ENCODE measurements at places on chromosomes 7 and 10.
A peak's percentile ranks its signal among the peaks of the same experiment; 100 is the strongest.

- DNase-seq = no peak
These were observed 254.6 kb downstream of the SLC25A13 start for GRCh38 chr7:96067321-96067720.

DNA sequence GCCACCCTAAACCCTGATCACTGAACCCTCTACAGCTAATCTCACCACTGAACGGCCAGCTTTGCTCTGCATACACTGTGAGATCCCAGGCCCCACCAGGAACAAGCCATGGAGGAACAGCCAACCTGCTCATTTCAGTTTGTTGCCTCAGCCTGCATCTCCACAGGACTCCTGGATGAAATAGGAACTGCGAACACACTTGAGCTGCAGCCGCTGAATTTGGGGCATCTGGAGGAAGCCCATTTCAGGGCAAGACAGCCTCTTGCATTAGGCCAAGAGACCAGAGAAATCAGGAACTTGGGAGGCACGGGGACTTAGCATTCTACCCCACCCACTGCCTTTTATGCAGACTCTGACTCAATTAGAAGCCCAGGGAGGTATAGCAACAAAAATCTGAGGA lies 14.5 kb upstream of the EGR2 start:
- DNase-seq = no peak

- DNase-seq = no peak
These were observed 41.8 kb upstream of the FAM133B start for GRCh38 chr7:92631850-92632487.

DNA sequence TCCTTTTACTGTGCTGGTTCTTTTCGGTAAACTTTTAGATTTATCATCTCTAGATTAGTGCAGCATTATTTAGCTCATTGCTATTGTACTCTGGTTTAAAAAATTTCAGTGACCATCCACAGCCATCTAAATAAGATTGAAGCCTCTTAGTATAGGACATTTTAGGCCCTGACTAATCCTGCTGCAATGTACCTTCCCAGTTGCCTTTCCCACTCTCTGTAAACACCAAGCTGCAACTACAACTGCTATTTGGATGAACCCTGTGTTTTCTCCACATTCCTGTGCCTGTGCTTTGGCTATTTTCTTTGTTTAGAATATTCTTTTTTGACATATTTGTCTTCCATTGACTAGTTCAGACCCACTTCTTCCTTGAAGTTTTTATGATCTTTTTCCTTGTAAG lies 314.6 kb downstream of the AUTS2 start:
- DNase-seq = no peak

DNA sequence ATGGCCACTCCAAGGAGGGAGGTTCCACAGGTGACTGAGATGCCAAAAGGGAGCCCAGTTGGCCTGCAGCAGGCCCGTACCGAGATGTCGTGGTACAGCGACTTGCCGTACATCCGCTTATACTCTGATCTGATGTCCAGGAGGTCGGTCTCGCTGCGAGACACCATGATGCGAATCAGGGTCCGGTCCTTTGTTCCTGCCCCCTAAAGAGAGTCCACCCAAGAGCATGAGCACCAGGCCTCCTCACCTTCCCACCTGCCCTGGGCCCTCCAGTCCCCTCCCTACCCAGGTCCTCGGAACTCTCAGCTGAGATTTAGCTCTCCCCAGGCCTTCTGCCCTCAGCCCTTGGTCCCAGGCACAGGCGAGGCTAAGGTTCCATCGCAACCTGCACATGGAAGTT lies 25.0 kb downstream of the PLAC9 start:
- no peak for DNase-seq

DNA sequence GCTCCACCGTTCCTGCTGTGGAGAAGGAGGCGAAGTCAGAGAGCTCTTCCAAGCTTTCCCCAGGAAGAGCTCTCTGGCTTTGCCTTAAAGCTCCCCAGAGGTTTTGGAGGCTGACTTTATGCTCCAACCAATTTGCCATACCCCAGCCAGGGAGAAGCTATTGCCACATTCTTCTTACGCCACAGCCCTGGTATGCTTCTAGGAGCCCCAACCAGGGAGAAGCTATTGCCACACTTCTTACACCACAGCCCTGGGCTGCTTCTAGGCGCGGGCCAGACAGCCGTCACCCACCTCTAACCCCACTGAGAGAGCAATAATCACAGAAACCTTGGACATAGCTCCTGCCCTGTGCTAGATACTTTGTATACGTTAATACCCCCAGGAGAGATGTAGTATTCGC lies 951 bp downstream of the ELOVL3 start:
- DNase-seq = no peak

GRCh38 chr7:31049005-31049765 lies 2.9 kb upstream of the ADCYAP1R1 start:
- DNase-seq = no peak

GRCh38 chr7:30136117-30136731 lies 1.4 kb downstream of the MTURN start:
- peak; percentile 42 for DNase-seq

DNA sequence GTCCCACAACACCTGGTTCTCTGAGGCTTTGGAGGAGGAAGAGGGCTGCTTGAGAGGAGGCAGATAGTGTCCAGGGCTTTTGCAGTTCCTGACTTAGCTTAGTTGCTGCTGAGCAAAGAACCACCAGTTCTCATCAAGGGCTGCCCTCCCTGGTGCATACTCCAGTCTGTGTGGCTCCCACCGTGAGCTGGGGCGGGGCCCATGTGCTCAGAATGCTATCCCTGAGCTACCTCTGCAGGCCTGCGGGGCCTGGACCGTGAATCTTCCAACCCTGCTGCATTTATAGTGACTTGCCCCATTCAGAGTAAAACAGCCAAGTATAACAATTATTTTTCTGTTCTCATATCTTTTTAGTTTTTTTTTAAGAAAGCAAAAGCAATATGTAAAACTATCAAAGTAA lies 49.2 kb downstream of the TACR2 start:
- no peak for DNase-seq

- DNase-seq = peak; percentile 92
These were observed at the start of gene CDK6 for GRCh38 chr7:92836489-92836999. TSS of gene CDK6 (minus strand) at chr7:92836573. CDS start at chr7:92833323, 3,250 bp downstream.

DNA sequence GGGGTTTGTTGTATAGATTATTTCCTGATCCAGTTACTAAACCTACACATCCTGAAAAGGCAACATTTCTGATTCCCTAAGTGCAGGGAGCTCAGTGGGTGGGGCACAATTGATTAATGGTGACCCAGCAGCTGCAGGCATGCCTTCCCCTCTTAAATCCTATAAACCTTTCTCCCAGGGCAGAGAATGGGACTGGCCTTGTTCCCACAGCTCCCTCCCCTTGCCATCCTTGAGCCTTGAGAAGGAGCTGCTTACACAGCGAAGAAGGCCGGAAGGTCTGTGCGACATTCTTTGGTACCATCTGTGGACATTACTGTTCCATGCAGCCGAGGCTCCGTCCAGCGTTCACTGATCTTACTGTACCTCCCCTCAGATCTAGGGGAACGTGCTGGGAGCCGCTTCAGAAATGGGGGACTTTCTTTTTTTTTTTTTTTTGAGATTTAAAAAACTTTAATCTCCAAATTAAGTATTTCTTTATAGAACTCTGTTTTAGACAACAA lies 14.3 kb downstream of the KLF6 start:
- no peak for DNase-seq

DNA sequence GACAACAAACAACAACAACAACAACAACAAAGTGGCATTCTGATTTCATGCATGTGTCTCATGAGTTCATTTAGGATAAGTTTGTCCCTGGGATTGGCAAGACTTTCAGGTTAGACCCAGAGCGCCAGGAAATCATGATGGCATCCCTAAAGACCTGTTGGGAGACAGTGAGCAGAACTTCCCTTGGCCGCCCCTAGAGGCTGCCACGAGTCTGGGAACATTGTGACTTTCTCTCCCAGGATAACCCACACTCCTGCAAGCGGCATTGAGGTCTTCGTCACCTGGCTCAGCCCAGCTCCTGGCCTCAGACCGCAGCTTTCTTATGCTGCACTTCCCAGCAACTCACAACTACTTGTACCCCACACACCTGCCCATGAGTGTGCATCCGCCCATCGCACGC lies 80.5 kb upstream of the RNF32 start:
- DNase-seq = peak; percentile 64

DNA sequence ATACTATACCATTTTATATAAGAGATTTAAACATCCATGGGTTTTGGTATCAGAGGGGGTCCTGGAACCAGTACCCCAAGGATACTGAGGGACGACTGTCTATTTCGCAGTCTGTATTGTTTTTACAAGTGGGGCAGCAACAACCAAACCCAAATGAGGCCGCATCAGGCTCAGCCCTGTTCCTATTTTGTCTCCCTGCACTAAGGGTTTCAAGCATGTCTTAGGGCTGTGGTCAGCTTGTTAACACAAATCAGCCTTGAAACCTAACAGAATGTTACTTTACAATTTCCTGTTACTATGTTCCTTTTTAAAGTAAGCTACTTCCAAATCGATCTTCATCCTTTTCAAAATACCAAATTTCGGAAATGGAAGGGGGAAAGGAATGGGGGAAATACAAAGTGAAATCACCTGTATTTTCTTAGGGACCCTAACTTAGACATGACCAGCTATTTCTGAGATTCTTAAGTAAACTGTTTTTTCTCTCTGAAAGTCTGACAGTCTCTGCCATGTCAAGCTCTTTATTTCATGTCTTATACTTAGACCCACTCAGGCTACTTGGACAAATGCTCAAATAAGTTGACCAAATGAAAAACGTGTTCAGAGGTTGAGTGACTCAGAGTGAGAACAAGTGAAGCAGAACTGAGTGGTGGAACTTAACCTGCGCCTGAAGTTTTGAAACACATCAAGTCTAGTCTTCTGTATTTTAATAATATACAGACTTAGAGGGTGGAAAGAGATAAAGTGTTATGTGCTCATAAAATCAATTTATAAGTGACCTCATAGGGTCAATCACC lies 75.8 kb downstream of the C1GALT1 start:
- DNase-seq = peak; percentile 80

DNA sequence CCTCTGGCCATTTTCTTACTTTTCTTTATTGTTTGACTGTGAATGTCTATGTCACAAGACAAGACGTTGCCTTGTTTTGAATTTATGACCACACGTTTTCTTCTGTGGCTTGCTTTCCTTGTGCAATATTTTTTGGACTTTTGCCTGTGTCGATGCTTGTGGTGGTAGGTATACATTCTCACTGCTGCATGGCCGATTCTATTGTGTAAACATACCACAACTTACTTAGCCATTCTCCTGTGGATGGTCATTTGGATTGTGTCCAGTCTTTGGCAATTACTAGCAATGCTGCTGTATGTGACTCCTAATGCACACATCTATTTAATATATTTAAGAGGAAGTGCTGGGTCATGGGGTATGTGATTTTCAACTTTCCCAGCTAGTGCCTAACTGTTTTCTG lies 18.0 kb upstream of the DLG5 start:
- DNase-seq = no peak

- peak; percentile 33 for DNase-seq
These were observed 2.0 kb upstream of the ITGB1 start for GRCh38 chr10:32960022-32960421.

- DNase-seq = peak; percentile 89
These were observed at the start of gene VOPP1 for GRCh38 chr7:55572378-55573233. TSS of gene VOPP1 (minus strand) at chr7:55572502. CDS start at chr7:55572324, 178 bp downstream.

DNA sequence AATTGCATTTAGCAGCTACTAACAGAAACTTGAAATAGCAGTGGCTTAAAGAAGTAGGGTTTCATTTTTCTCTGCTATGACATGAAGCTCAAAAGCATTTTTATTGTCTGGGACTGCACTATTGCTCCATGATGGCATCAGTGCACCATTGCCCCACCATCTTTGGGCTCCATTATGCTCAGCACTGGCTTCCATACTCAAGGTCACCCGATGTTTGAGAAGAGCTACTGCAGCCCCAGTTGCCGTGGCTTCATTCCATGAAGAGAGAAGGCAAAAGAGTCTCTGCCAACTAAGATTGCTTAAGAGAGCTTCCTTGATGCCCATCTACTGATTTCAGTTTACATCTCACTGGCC lies 192.2 kb upstream of the LRGUK start:
- DNase-seq = no peak

GRCh38 chr7:124031919-124032318 lies 948 bp downstream of the TMEM229A start:
- peak; percentile 59 for DNase-seq

GRCh38 chr7:147563669-147564068 lies 1026.9 kb upstream of the C7orf33 start:
- no peak for DNase-seq

DNA sequence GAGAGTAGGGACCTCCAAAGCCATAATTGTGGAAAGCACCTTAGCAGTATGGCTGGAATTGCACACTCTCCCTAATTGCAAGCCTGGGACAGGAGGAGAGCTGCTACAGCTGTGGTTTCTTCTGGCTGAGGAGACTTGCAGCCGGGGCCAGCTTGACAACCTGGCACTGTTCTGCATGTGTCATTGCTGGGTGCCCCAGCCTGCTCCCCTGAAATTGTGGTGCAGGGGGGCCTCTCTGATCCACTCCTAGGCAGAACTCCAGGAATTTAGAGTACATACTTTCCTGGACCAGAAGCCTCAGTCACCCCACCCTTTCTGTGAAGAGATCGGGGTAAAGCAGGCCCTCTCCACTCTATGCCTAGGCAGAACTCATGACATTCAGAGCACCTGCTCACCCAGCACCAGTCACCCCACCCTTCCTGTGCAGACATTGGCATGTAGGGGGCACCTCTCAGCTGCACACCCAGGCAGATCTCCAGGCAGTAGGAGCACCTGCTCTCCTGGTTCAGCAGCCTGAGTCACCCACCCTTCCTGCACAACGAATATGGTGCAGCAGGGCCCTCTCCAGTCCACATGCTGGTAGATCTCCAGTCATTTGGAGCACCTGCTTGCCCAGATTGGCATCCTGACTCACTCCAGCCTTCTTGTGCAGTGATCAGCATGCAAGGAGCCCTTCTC lies 34.4 kb upstream of the DYNC1I1 start:
- DNase-seq = peak; percentile 93

Measured in DMS53 (cell line).